ENCODE measurements at places on chromosomes 1 and 21. TPM values are rescaled to one million over a fixed set of nuclear protein-coding genes. Genes with fewer than 3 reads are reported as not detected.

The CD84 gene
- total RNA-seq: 7.7 TPM

The TEDDM1 gene
- not detected for total RNA-seq

The PFKL gene
- total RNA-seq: 163 TPM

The DNASE2B gene
- total RNA-seq: 0.34 TPM

The TMOD4 gene
- total RNA-seq: 2.0 TPM

The BCL2L15 gene
- total RNA-seq: 8.0 TPM

The HTR6 gene
- total RNA-seq: not detected

The ARTN gene
- total RNA-seq: 5.7 TPM

The DNAH14 gene
- total RNA-seq: 27.5 TPM

The UMODL1 gene
- not detected for total RNA-seq

The S100A13 gene
- total RNA-seq: 71.6 TPM

The OR2T2 gene
- total RNA-seq: not detected

The ZNF593OS gene
- not detected for total RNA-seq

The RPE65 gene
- not detected for total RNA-seq

The PPM1J gene
- total RNA-seq: 0.94 TPM

The GPR157 gene
- total RNA-seq: 12.2 TPM

The TACSTD2 gene
- total RNA-seq: 549 TPM

The C1orf94 gene
- total RNA-seq: not detected

All from ureter (tissue), 1 donor.